ENCODE measurements at places on chromosomes 6 and 20.
A peak's percentile ranks its signal among the peaks of the same experiment; 100 is the strongest.

- DNase-seq: no peak
These were observed 108.4 kb upstream of the TNFAIP3 start for GRCh38 chr6:137758661-137759060.

- no peak for DNase-seq
These were observed 70.5 kb downstream of the COL19A1 start for GRCh38 chr6:69936674-69937363.

GRCh38 chr6:39166189-39166911 lies 51.4 kb upstream of the SAYSD1 start:
- peak; percentile 79 for DNase-seq

DNA sequence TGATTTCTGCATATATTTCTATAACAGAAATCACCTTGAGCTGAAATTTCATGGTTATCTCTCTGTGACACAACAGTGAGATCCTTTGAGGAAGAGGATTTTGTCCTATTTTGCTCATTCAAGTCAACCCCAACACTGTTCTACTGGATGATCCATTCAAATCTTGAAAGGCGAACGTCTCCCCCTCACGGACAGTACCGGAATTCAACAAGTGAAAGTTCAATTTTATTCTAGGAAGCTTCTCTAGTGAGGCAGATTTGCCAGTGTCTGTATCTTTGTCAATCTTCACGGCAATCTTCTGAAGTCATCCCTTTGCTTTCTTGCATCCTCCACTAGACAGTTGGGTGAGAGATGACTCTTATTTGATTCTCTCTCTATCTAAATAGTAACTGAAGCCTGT lies 91.7 kb upstream of the PDE7B start:
- DNase-seq: no peak

GRCh38 chr6:89353118-89353556 lies 615 bp upstream of the UBE2J1 start:
- no peak for DNase-seq

- DNase-seq: peak; percentile 25
These were observed at the start of gene TOX2 for GRCh38 chr20:43914311-43915210. Gene TOX2, plus strand, starts transcription at chr20:43914852. Its CDS starts 40 bp downstream, at chr20:43914892.

- DNase-seq: no peak
These were observed 203.2 kb downstream of the SIM1 start for GRCh38 chr6:100261486-100261885.

GRCh38 chr6:170444056-170444591 lies 109.0 kb downstream of the PSMB1 start:
- no peak for DNase-seq

GRCh38 chr6:71047417-71047816 lies 90.6 kb upstream of the B3GAT2 start:
- no peak for DNase-seq

DNA sequence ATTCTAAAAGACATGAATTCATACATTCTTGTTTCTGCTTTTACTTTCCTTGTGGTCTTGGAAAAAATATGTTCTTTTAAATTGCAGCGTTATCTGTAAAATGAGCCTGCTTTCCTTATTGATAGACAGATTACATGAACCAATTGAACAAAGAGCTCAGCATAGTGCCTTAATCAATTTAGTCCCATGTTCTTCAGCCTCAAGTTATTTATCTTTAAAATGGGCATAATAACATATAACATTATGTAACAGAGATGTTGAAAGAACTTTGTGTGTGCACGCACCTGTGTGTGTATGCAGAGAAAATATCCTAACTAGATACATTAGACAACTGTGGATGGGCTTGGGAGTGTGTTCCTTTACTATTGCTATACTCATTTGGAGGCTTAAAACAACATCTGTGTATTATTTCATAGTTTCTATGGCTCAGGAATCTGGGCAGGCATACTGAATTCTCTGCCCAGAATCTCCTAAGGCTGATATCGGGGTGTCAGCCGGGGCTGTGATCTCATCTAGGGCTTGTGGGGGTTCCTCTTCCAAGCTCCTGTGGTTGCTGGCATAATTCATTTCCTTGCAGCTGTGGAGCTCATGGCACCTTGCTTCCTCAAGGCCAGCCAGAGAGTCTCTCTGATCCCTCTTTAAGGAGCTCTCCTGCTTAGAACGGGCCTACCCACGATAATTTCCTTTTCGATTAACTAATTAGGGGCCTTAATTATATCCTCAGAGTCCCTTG lies 194.1 kb downstream of the ARID1B start:
- DNase-seq: no peak

DNA sequence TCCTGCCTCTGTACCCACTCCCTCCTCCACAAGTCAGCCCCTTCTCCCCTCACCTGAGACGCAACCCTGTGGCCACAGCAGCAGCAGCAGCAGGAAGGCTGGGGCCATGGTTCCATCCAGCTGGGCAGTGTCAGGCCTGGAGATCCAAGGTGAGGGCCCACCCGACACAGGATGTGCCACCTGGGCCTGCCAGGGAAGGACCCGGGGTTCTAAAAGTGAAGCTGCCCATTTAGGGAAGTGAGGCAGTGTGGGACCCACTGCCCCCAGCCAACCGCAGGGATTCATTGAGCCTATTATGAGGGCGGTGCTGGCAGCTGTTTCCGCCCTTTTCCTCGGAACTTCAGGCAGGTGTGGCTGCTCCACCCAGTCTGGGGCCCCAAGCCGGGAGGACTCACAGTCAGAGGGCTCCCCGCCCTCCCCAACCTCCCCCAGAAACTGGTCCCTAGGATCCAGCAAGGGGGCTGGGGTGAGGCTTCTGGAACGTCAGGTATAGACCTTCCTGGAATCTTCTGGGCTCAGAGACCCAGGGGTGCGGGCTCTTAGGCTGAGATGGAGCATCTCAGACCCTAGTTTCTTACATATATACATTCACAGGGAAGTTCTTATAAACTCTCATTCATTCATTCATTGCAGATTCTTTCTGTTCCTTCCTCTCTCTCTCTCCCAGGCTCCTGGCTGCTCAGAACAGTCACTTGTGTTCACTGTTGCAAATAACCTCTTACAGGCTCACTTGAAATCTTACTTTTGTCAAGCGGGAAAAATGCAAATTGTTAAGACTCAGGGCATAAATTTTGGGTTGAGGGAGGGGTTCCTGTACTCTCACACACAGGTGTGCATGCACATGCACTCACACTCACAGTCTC lies at the start of gene TREML2:
Gene TREML2, minus strand, starts transcription at position 249 of the 863 bp plus-strand sequence. Its CDS starts 141 bp downstream, at position 108.
- DNase-seq: no peak

DNA sequence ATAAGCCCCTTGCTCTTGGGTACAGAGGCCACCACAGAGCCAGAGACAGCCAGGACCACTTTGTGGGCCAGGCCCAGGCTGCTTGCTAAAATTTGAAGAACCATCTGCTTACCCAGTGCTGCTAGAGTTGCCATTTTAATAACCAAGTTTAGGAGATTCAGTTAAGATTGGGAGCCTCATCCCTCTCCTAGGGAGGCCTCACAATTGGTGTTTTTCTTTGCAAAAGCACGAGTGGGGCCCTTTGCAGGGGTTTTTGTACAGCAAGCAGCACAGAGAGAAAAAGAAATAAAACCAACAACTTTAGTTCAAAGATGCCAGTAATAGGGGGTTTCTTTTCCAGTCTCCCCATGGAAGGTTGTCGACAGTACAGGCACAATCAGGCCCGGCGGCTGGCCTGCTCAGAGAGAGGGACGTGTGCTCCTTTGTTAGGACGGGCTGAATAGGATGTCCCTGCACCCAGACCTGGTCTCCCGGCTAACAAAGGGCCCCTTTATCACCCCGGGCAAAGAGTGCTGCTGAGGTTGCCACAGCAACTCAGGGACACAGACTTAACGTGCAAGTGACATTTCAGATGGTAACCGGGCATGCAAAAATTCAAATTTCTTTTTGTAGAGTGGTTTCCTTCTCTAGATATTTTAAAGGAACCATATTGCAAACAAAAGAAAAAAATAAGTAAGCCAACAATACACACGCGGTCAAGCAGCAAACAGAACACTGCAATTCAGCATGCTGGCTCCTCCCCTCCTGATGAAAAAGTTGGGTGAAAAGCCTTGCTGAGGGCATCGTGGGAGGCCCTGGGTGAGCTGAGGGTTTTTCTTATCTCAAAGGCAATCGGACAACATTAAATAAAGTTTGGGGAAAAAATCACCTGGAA lies 10.5 kb upstream of the TOX2 start:
- DNase-seq: no peak

DNA sequence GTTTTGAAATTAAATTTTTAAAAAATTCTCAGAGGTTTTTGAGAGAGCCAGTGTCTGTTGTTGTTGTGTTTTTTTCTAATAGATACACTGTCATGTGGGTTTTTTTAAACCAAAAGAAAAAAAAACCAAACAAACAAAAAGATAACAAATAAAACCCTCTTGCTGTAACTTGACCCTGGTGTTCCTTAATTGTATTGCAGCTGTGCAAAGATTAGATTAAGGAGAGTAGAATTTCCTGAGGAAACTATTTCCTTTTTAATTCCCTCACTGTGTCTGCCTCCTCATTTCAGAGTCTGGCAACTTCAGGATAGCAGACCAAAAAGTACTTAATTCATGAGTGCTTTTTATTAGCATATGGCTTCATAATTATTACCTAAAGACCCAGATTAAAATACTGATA lies 281.9 kb downstream of the EPM2A start:
- DNase-seq: peak; percentile 5

GRCh38 chr6:141580131-141580530 lies 552.6 kb upstream of the GJE1 start:
- no peak for DNase-seq

All from NCI-H2171 treated with DMSO at 0.1 percent for 48 hours (cell line).